Activated naive CD8-positive, alpha-beta T cell treated with anti-CD3 and anti-CD28 coated beads, Interleukin-2, amount 50 U/mL, for 24 hours (primary cell): ENCODE measurements at places on chromosomes 7 and 10.
A peak's percentile ranks its signal among the peaks of the same experiment; 100 is the strongest.

GRCh38 chr7:44056681-44057080 is 8.7 kb downstream of the PGAM2 start:
- DNase-seq, result no peak

- no peak for DNase-seq
These were observed 55.8 kb downstream of the CNOT4 start for GRCh38 chr7:135454060-135454459.

DNA sequence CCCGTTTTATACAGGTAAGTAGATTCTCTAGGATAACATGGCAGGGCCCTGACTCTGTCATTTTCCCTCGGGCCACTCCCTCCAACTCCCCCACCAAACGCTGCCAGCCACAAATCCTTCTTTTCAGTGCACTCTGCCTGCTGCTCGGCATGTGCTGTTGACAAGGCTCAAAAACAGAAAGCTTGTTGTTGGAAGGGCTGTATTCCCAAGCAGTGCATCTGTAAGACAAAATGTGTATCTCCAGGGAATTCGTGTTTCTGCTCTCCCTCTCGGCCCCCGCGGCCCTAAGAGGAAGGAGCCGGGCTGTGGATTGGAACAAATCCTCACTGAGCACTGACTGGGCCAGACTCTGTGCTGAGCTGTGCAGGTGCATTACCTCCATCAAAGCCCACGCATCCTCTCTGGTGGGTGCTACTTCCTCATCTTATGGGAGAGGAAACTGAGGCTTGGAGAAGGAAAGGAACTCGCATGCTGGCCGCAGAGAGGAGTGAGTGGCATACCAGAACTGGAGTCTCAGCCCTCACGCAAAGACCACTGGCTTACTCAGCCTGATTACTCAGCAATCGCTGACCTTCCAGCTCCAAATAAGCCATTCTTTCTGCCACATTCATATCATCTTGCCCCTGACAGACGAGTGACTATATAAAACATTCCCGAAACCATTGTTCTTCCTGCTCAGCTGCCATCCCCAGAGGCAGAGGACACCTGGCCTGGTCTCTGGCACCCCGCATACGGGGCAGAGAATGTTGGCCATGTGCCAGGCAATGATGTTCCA is 33.5 kb upstream of the ENO4 start:
- no peak for DNase-seq

GRCh38 chr10:88080213-88080612 is 216.8 kb downstream of the PTEN start:
- no peak for DNase-seq

- DNase-seq, result no peak
These were observed 21.8 kb downstream of the ELFN1 start for GRCh38 chr7:1691601-1692514.

GRCh38 chr7:105988276-105988675 is 25.2 kb downstream of the CDHR3 start:
- DNase-seq, result no peak

- DNase-seq, result peak; percentile 63
These were observed 37.8 kb downstream of the RSU1 start for GRCh38 chr10:16779384-16779915.

- no peak for DNase-seq
These were observed 120.4 kb downstream of the ARHGAP21 start for GRCh38 chr10:24603333-24603732.

GRCh38 chr7:29297194-29297890 is 102.8 kb downstream of the CHN2 start:
- no peak for DNase-seq

GRCh38 chr7:6398943-6399342 is 48.8 kb downstream of the DAGLB start:
- no peak for DNase-seq

DNA sequence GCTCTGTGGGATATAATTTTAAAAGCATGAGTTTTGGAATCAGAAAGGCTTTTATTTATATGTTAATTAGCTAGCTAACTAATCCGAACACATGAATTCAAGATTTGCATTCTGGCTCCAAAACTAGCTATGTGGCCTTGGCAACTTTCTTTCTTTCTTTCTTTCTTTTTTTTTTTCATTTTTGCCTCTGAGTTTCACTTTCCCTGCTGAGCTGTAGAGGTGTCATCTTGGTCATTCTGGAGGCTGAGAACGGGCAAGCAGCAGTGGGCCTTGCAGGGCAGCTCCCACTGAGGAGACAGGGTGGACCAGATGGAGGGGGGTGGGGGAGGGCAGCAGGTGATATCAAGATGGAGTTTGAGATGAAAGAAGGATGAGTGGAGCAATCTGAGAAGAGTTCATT is 24.8 kb upstream of the SFMBT2 start:
- DNase-seq, result no peak

DNA sequence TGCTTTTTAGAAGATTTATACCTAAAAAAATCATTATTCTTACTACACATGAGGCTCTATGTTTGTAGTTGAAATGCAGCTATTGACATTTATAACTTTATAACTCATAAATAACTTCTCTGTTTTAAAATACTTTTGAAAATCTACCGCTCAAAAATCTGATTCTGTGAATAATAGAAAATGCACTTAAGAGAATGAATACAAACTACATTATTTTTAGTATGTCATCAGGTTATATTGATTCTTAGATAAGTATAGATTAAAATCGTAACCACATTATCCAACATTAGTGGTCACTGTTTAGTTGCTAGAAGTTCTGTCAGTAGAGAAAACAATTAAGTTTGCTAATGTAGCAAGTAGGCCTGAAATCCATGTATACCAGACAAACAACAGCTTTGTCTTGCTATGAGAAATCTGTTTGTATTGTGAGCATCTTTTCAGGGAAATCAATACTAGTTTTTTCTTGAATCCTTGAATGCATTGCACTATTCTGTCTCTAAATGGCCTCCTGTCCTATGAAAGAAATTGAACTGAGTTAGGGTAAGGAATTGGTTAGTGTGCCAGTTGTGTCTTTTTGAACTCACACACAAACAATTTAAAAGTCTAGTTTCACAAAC is 116.5 kb upstream of the HDAC9 start:
- DNase-seq, result no peak

- no peak for DNase-seq
These were observed 41.4 kb upstream of the GTF2I start for GRCh38 chr7:74615933-74616780.
